NCI-H69 (cell line): ENCODE measurements at places on chromosomes 3 and 15.
A peak's percentile ranks its signal among the peaks of the same experiment; 100 is the strongest.

DNA sequence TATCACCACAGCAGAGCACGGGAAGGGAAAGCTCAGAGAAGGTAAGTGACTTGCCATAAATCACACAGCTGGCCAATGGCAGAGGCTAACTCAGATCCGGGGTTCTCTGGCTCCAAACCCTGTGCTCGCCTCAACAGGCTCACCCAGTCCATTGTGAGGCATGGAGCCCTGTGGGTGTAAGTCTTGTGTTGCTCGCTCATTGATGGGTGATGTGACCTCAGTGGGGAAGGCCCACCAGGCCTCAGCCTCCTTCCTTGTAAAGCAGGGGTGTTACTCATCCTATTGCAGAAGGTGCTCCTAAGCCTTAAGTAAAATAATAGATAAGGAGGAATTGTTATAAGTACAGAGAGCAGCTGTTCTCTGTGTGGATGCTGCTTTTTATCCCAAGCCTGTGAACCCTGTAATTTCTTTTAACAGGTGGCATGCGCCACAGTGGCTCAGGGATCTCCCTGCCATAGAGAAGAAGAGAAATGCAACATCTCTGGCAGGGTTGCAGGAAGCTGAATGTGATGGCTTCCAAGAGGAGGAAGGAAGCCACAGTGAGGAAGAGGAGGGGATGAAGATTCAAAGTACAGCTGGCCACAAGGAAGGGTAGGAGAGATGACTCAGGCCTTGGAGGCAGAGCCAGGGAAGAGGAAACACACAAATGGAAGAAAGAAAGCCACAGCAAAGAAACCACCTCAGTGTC is 30.9 kb upstream of the SPSB4 start:
- no peak for DNase-seq

GRCh38 chr3:39128951-39129350 is 21.5 kb downstream of the TTC21A start:
- no peak for DNase-seq

- no peak for DNase-seq
Measured at GRCh38 chr3:188742755-188743550, 428.8 kb upstream of the TPRG1 start.

GRCh38 chr15:76973362-76973743 is 21.6 kb upstream of the PSTPIP1 start:
- DNase-seq = peak; percentile 43

DNA sequence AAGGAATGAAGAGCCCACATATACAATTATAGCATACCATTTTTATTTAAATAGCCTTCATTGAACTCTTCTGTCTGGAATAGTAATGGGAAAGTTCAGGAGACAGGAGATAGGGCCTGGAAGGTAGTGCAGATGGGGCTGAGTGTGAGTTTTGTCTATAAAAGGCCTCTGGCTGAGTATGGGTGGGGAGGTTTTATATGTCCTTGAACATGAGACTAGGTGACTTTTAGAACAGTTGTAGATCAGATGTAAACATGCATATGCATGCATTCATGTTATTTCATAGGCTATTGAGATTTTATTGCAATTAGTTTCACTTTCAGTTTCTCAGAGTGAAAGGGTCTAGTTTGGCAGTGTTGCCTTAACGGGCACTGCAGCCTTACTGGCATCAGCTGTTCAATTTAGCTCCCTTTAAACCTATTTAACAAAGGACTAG is 27.1 kb downstream of the CGGBP1 start:
- peak; percentile 23 for DNase-seq

DNA sequence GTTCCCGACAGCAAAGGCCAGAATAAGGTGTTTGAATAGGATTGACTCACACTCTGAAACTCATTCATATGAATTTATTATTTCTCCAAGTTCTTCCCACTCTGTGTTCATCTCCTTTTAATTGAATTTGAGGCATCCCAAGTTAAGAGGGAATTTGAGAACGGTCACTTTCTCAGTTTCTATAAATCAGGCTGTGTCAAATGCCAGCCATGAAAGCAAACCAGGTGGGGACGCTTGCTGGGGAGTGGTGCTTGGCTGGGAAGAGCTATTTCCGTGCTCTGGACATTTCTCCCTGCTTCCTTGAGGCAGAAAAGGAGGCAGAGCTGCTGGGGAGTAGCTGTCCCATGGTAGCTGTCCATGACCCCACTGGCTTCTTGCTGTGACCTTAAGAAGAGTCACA is 116.6 kb downstream of the FBN1 start:
- no peak for DNase-seq

GRCh38 chr15:88028024-88028423 is 228.5 kb downstream of the NTRK3 start:
- no peak for DNase-seq

DNA sequence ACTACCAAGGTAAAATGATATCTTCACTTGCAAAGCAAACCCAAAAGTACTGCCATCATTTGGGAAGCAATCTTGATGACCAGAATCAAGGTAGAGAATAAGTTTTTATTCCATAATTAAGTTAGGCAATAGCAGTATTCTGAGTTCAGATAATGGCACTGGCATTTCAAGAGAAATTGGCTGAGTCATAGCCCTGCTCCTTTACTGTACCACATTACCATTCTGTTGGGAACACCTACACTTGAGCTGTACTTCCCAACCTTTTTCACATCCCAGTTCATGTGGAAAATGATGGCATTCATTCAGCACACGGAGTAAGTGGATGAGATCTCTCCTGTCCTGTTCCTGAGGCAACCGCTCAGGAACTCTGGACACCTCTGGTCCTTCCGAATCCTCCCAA is 311.6 kb upstream of the TPRG1 start:
- DNase-seq = no peak

- no peak for DNase-seq
Measured at GRCh38 chr15:81660976-81661375, 287.0 kb upstream of the TMC3 start.

DNA sequence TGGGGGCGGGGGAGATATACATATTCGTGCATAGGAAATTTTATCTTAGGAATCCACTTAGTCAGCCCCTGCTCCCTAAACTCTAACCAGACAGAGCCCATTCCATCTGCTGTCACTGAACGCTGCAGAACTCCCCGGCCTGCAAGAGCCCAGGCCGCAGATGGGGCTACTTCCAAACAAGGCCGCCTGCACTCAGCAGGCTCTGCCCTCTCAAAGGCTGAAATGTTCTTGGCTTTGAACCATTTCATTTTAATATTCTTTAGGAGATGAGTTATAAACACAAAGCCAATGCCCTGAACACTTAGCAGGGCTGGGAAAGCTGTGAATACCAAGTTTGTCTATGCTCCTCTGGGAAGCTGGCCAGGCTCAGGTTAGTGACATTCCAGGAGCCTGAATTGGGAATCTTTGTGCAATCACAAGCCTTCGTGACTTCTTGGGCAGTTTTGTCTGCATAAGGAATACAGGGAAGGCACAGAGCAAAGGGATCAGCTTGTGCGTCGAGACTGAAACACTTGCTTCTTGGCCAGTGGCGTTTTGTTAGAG is 65.0 kb downstream of the SYNM start:
- no peak for DNase-seq

GRCh38 chr3:58164199-58164879 is 46.4 kb downstream of the DNASE1L3 start:
- peak; percentile 94 for DNase-seq

DNA sequence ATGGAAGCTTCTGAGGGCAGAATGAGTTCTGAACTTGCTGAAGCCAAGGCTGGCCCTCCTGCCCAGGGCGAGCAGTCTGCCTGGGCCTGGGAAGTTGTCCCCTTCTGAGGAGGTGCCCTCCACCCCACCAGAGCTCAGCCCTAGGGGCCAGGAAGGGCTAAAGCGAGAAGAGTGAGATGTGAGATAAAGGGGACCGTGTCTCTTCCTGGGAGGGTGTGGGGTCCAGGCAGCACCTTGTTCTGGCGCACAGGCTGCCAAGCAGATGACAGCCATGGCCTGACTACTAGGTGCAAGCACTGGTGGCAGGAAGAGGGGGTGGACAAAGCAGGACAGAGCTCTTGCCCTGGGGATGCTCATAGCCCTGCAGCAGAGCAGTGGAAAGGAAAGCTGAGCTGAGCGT is 3.7 kb downstream of the PAK6 start:
- DNase-seq = no peak

- DNase-seq = no peak
Measured at GRCh38 chr3:108500728-108501127, 9.7 kb downstream of the MYH15 start.

- DNase-seq = peak; percentile 34
Measured at GRCh38 chr15:70815604-70816003, 38.4 kb downstream of the LARP6 start.

DNA sequence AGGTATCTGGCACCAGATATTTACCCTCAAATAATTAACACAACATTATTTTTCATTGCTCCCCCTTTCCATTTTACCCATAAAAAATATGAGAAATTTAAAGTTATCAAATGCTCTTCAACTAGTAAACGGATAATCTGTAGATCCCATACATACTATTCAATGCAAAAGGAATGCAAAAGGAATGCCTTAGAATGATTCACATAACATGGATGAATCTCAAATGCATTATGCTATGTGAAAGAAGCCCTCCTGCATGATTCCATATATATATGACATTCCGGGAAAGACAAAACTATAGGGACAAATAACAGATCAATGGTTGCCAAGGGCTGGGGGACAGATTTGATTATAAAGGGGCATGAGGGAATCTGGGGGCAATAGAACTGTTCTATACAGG is 195.7 kb downstream of the STT3B start:
- no peak for DNase-seq

DNA sequence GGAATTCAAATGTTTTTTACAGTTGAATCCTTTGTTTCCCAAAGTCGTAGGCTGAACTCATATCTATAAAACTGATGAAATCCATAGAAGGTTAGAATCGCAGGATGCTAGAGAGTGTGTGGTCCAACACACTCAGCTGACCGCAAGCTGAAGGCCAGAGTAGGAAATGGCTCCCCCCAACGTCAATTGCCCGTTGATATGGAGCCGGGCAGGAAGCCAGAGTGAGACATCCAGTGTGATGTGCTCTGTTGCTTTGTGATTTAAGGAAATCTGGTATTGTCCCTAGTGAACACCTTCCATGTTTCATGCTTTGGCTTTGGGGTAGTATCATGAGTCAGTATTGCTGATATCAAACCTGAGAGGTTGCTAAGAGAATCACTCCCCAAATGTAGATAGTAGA is 5.8 kb upstream of the MEX3B start:
- no peak for DNase-seq

GRCh38 chr3:73503781-73504180 is 121.0 kb downstream of the PDZRN3 start:
- DNase-seq = peak; percentile 76

DNA sequence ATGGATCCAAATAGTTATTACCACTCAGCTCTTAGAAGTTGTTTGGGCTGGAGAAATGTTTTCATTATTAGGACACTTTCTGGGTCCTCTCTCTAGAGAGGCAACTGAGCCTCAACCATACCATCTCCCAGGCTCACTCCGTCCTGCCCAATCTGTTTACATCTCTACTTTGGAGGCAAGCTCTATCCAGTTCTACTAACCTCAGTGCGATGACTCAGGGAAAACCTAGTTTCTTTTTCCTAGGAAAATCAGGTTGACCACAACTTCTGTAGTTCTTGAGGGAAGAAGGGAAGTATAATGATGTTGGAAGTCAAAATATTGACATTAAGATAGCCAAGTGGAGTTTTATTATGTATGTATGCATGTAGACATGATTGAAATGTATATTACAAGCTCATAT is 40.4 kb downstream of the LPP start:
- DNase-seq = no peak

GRCh38 chr3:193594946-193595689 is 2.1 kb downstream of the OPA1 start:
- DNase-seq = no peak
